ENCODE measurements at places on chromosomes 11 and 22.

DNA sequence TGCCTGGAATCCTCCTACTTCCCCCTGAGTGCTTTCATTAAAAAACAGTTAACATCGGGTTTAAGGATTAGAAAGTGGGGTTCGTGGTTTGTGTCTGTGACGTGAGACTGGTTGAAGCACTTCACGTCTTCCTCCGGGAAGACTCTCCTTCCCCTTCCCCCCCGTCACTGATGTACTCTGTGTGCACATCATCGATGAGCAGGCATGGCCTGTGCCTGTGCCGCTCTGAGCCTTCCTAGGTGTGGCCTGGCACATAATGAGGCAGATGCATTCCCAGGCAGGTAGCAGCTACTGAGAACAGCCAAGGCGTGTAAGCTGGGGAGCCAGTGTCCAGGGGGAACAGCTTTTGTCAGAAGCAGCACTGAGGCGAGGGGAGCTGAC, 93.8 kb downstream of the BCR start:
- no peak for DNase-seq

DNA sequence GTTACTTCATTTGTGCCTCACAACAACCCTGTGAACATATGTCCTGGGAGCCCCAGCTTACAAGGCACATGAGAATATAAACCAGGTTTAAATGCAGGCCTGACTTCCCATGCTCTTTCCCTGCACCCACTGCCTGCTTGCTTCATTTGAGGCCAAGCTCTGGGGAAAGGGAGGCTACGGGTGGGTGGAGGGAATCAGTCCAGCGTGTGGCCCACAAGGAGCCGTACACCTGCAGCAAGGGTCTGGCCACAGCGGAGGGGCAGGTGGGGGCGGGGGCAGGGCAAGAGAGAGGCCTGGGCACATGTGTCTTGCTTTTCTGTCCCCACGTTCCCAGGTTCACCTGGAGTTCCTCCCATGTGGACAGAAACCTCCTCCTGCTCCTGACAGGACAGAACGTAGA, 26.2 kb downstream of the FAM83F start:
- no peak for DNase-seq

GRCh38 chr11:17972987-17973386, 39.9 kb downstream of the SERGEF start:
- no peak for DNase-seq

DNA sequence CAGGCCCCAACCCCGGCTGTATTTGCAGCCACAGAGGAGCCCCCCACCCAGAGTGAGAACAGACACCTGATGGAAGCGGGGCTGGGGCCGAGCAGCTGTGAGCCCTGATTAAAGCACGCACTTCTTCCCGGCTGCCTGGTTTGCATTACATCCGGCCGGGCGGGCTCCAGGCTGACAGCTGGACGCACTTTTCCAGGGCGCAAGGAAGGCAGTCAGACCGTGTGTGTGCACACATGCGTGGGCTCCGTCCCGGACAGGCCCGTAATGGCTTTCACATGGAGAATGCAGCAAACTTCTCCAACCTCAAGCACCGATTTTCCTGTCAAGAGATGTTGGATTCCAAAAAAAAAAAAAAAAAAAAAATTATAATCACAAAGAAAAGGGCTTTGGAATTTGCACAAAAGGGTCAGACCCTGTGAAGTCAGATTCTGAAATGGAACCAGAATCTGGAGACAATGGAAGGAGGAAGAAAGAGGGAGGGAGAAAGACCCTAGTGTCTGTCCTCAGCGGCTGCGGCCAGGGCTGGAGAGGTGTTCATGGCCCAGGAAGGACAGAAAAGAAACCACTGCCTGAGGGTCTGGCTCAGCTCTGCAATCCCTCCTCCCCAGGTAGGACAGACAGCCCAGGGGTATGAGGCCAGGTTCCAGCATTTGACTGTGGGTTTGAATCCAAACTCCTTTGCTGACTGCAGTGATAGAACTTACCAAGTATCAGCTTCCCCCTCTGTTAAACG, 365.5 kb downstream of the MN1 start:
- no peak for DNase-seq

DNA sequence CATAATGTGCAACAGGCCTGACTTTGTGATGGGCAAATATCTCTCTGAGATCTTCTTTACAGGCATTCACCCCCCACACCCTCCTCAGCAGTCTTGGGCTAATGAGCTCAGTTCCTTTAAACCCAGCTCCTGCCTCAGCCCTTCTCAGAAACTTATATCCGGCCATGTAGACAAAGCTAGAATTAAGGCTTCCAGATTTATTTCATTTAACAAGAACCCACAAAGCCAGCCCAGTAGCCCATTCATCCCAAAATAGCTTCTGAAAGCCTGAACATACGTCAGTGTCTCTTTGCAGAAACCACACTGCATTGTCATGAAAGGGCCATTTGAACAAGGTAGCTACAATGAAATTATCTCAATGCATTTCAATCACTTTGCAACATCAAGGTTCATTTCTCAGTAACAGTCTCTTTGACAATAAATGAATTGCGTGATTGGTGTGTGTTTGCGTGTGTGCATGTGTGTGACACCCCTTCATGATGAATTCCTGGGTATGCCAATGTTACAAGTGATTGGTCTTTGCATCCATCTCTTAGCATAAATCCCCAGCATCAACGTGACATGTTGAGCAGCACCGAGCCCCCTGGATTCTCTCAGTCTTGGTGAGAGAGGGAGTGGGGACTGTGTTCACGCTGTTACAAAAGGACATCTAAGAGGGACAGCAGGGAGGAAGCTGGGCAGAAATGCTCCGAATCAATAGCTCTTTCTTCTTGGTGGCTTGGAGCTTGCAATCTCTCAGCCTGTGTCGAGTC, 299.6 kb downstream of the KIRREL3 start:
- no peak for DNase-seq

- no peak for DNase-seq
Measured at GRCh38 chr11:120229451-120230424, 10.2 kb upstream of the POU2F3 start.

- no peak for DNase-seq
Measured at GRCh38 chr11:65212226-65212801, 30.6 kb downstream of the CAPN1 start.

GRCh38 chr11:118602331-118602730, 5.1 kb upstream of the PHLDB1 start:
- no peak for DNase-seq

DNA sequence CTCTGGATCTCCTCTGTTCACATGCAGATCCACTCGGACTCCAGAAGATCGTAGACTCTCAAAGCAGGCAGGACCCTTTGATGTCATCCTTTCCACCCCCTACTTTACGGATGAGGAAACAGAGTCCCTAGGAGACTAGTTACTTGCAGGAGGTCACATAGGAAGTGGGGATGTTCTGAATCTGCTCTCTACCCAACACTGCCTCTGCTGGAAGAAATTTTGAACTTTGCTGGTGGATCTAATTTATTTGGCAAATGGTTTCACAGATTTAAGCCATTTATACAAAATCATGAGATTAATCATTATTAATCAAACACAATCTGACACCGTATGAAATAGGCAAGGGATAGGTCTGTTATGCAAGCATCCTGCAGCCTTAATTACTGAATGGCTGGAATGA, 55.0 kb upstream of the USP47 start:
- no peak for DNase-seq

- no peak for DNase-seq
Measured at GRCh38 chr11:102111011-102111786, 952 bp downstream of the YAP1 start.

All from stimulated activated CD8-positive, alpha-beta memory T cell treated with anti-CD3 and anti-CD28 coated beads, Interleukin-7, amount 100 ng/mL, for 1 hour (primary cell).